ENCODE measurements at places on chromosomes 7 and 10.

GRCh38 chr10:59346321-59346720, 16.0 kb downstream of the FAM13C start:
- no peak for DNase-seq

- DNase-seq, result no peak
Measured at GRCh38 chr10:35854661-35855060, 212.6 kb upstream of the FZD8 start.

GRCh38 chr7:101085162-101085964, at the start of gene TRIM56:
Gene TRIM56, plus strand, starts transcription at chr7:101085481. Its CDS starts 1,832 bp downstream, at chr7:101087313.
- peak; percentile 84 for DNase-seq

GRCh38 chr10:51907361-51907760, 208.0 kb upstream of the CSTF2T start:
- no peak for DNase-seq

GRCh38 chr7:137687556-137688265, 159.1 kb downstream of the DGKI start:
- DNase-seq, result no peak

GRCh38 chr7:27245124-27245797, 2.7 kb downstream of the EVX1 start:
- DNase-seq, result no peak

DNA sequence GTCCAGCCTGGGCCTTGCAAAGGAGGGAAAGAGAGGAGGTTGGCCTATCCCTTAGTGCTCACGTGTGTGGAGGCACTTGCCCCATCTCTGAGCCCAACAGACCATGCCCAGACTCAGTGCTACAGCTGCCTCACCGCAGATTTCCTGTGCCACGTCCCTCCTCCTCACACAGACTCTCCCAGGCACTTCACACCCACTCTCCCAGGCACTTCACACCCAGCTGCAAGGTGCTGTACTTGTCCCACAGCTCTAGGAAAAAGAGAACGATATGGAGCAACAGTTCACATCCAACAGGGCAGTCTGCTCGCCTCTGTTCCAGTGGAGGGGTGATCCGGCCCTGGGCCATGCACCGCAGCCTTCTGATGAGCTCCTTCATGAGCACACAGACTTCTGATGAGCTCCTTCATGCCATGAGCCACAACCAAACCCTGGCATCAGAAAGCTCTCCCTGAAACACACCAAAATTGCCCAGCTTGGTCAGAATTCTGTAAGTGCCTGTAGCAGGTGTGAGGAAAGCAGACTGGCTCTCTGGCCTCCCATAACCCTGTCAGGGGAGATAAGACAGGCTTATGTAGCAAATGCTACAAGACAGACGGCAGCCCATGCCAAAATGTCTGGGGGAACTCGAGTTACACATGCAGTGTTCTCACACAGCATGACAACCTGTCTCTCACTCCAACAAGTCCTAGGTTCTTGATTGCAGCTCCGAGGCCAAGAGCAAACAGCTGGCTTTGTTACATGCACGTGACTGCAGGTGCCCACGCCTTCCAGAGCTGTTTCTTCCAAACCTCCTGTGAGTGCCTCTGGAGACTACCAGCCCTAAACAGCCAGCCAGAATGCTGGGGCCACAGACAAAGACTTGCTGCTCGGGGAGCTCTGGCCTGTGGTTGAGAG, 348.5 kb downstream of the GRID1 start:
- DNase-seq, result no peak

- no peak for DNase-seq
Measured at GRCh38 chr7:98911916-98912315, 33.6 kb downstream of the TRRAP start.

GRCh38 chr10:90227786-90228185, 526.4 kb downstream of the KIF20B start:
- no peak for DNase-seq

- DNase-seq, result no peak
Measured at GRCh38 chr10:132451506-132452215, 54.7 kb downstream of the PWWP2B start.

DNA sequence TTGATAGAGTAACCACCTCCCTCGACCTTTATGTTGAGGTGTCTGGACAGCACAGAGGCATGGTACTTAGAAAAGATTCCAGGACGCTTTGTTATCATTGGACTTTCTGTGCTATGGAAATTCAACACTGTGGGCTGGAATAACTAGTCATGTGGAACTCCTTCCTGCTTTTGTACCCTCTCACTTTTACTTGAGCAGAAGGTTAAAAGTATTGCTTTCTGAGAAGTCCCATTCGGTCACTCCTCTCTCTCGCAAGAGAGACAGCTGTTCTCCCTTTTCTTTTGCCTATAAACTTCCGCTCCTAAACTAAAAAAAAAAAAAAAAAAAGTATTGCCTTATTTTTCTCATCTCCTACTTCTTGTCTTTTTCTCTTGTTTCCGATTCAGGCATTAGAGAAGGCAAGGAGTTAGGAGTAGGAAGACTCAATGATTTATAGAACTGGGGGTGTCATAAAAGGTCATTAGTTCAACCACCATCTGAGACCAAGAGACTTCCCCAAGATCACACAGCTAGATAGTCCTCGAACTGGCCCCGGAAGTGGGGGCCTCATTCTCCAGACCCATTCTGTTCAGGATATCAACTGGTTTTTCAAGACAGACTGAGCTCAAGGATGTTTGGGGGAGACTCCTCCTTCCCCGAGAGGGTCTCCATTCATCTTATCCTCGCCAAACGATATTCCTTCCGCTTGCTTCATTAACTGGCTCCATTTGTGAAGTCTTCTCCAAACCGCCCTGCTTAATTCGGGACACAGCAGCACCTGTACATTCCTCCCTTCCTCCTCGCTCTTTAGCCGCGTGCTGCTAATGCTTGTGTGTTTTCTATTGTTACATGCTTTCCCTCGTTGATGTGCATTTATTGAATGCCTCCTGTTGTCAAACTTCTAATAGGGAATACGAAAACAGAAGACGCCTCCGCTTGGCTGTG, 995 bp upstream of the INPP5F start:
- no peak for DNase-seq

DNA sequence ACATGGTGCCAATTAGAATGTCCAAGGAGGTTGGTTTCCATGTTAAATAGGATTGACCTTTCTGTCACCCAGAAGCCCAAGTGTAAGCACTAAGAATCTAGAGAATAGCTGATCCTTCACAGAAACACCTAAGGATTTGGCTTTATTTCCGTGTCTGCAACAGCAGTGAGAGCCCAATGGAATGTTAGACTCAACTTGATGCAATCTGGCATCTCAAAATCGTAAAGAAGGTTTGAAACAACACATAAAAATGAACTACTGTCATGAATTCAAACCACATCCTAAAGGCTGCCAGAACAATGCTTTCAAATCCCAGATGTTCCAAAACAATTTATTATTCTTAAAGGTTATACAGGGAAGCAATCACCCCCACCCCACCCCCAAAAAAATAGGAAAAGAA, 18.6 kb downstream of the PPP1R3C start:
- no peak for DNase-seq

DNA sequence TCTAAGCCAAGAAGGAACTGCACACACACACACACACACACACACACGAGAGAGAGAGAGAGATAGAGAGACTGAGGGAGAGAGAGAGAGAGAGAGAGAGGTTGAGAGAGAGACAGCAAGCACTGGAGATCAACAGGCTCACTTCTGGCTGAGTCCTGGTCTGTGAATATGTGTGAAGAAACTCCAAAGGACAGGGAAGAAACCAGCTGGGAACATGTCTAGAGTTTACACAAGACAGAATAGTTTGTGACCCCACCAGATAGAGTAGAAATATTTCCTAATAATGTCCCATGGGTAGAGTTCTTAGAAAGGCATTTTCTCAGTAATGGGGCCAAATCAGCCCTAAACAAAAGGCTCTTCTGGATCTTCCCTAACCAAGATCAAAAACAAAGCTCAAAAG, 155.5 kb upstream of the IGFBP3 start:
- DNase-seq, result no peak

DNA sequence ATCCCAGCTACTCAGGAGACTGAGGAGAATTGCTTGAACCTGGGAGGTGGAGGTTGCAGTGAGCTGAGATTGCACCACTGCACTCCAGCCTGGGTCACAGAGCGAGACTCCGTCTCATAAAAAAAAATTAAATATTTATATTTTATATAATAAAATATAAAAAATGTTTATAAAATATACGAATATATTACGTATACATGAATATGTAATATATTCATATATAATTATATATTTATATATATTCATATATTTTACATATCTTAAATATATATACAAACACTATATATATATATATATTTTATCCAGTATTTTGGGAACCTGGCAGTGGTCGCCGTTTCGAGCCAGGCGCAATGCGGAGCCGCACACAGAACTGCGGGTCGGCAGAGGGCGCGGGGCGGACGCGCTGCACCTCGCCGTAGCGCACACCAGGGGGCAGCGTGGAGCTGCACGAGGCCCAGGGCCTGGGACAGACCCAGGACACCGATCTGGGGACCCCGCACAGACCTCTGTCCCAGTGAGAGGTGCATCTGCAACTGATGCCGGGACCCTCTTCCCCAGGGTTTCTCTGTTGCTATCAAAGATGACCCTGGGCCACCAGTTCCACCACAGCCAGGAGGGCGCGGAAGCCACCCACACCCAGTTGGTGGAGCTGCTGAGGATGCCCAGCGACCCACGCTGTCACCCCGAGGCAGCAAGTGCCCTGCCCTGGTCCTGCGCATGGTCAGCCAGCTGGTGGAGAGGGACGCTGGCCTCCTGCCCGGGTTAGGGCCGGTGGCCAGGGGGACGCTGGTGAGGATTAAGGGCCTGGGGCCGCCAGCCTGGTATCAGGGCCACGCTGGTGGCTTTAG, 22.7 kb downstream of the AP5Z1 start:
- DNase-seq, result peak; percentile 65

GRCh38 chr10:33330543-33331378, 3.7 kb downstream of the NRP1 start:
- DNase-seq, result peak; percentile 84

GRCh38 chr10:26858707-26859034, 2.1 kb downstream of the ABI1 start:
- no peak for DNase-seq

GRCh38 chr10:62911210-62911963, 95.2 kb upstream of the EGR2 start:
- no peak for DNase-seq

- no peak for DNase-seq
Measured at GRCh38 chr10:93746844-93747284, 10.9 kb upstream of the LGI1 start.

Data from CD4-positive, alpha-beta T cell treated with Interleukin-6 for 4 hours (primary cell).